ENCODE measurements at places on chromosomes 11 and 22.

DNA sequence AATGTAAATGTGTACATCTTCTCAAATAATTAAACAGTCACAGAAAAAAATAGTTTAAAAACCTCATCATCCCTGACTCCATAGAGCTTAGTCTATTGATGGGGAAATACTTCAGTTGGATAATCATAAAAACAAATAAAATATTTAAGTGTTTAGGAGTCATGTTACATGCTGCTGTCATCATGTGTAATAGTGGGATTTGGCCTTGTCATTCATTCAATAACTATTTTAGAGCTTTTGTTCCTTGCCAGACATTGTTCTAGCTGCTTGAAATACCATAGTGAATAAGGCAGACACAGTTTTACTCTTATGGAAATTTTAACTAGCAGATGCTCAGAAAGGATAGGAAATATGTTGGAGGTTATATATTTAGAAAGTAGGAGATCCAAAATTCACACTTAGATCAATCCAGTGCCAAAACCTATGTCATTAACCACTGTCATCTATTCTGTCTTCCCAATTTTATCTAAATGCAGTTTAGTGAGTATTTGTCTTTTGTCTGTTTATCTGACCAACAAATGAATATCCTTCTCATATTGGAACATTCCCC is 324.7 kb downstream of the CASP12 start:
- DNase-seq = peak; percentile 34

DNA sequence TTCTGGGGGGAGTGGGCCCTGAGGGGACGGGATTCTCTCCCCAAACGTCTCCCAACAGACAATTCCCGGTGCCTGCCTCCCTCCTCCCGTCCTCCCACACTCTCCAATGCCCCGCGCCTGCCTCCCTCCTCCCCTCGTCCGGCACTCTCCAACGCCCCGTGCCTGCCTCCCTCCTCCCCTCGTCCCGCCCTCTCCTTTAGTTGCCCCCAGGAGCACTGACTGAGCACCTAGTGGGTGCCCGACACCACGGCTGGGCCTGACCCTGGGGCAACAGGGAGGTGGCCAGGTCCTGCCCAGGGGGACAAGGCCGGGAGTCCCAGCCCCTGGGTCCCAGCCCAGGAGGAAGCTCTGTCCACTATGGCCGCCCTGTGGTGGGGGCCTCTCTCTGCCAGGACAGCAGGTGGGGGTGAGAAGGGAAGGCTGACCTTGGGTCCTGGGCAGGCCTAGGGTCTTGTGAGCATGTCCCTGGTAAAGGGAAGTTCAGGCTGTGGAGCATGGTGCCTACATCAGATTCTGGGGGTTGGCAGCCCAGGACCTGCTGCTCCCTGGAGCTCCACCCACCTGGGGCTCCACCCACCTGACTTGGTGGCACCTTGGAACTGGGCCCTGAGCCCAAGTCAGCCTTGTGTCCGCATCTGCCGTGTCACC is 942.3 kb downstream of the BRD1 start:
- no peak for DNase-seq

DNA sequence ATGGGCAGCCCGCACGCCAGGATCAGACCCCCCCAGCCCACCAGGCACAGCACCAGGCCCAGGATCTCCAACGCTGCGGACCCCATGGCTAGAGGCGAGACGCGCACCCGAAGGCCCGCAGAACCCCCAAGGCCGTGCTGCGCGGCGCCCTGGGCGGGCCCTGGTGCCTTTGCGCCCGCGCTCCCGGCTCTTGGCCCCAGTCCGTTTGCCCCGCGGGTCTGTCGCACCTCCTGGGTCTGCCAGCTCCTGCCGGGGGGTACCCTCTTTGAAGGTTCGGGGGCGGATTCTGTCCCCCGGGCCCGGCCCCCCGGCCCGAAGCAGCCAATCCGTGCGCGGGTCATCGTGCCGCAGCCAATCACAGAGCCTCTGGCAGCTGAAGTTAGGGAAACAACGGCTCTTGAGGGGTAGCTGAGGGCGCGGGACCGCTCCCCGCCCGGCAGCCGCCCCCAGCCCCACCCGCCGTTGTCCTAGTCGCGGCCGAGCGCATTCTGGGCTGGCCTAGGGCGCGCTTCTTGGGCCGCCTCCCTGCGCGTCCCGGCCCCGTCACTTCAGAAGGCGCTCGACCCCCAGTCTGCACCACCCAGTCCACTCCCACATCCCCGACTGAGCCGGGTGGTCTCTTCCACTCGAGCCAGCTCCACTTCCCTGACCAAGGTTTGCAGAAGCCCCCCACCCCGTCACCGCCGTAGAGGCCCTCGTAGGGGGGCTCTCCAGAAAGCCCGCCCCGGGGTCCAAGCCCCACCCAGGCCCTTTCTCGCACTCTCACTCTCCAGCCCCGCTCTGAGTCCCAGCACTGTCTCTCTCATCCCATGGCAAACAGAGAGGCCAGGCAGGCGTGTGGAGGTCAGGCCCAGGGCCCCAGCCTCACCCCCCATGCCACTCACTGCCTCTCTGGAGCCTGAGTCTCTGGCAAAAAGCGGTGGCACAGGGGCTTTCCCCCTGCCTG is at the start of gene CLDN5:
Gene CLDN5 (minus strand): TSS at position 241 of the 946 bp plus-strand sequence. CDS start 155 bp downstream, at position 86.
- peak; percentile 7 for DNase-seq

GRCh38 chr11:68325183-68325906 is 13.0 kb downstream of the LRP5 start:
- no peak for DNase-seq

DNA sequence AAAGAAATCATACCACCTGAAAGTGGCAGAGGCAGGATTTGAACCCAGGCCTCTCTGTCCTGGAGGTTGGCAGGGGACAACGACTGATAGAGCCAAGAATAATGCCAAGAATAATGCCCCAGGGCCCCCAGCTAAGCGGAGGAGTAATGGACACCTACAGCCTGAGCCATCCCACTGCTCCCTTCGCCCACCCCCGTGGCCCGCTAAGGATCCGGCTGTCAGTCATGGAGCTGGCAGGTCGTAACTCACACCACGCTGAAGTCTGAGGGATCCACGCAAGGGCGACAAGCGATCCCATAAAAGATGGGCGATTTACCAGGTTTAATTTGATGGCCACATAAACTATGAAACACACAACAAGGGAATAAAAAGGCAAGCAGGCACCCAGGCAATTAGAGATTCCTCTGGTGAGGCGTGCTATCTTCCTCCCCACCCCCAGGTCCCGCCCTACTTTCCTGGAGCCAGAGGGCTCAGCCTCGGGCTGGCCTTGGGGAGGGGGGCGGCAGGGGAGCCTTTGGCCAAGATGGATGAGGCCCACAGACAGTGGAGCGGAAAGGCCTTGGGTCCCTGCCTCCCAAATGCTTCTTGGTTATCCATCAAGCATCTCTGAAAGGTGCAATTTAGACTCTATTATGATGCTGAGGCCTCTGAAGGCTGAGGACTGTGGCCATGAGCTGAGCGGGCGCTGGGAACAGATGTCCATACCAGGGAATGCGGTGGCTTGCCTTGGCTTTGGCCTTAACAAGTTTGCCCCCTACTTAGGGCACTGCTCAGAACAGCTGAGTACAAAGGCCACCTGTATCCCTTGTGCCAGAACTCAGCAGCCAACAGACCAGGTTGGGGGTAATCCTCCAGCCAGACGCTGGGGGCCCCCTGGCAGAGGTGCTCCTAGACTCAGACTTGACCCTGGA is 55.2 kb downstream of the MACROD1 start:
- DNase-seq = no peak

GRCh38 chr11:91239359-91239758 is 985.3 kb upstream of the FAT3 start:
- DNase-seq = no peak

DNA sequence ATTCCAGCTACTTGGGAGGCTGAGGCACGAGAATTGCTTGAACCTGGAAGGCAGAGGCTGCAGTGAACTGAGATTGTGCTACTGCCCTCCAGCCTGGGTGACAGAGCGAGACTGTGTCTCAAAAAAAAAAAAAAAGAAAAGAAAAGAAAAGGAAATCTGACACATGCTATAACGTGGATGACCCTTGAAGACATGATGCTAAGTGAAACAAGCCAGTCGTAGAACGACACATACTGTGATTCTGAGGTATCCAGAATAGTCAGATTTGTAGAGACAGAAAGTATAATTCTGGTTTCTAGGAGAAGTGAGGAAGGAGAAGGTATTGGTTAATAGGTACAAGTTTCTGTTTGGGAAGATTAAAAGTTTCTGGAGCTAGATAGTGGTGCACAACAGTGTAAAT is 6.7 kb upstream of the APOA5 start:
- no peak for DNase-seq

DNA sequence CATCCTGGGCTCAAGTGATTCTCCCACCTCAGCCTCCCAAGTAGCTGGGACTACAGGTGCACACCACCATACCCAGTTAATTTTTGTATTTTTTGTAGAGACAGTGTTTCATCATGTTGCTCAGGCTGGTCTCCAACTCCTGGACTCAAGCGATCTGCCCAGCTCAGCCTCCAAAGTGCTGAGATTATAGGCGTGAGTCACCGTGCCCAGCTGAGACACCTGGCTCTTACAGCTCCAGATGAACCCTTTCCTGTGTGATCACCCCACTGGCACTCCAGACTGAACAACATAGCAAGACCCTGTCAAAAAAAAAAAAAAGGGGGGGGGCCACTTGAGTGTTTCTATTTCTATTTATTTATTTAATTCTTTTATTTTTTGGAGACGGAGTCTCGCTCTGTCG is 1.0 kb upstream of the ADSL start:
- peak; percentile 62 for DNase-seq

- no peak for DNase-seq
Measured at GRCh38 chr22:44625421-44625760, 76.6 kb upstream of the PRR5 start.

DNA sequence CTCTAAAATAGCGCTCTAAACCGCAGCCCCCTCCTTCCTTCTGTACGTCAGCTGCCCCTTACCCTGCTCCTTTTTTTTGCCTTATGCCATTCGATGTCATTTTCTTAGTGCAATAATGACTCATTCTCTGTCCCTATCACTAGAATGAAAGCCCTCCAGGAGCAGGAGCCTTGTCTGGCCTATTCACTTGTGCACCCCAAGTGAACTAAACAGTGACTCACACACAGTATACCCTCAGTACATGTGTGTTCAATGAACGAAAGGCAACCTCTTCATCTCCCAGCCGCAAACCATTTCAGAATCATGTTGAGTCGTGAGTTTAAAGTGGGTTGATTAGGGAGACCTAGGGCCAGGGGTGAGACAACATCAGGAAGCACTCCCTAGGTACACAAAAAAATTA is 50.7 kb upstream of the SPATA19 start:
- DNase-seq = no peak

GRCh38 chr11:125105926-125106325 is 5.5 kb downstream of the TMEM218 start:
- peak; percentile 21 for DNase-seq

GRCh38 chr11:18727479-18728236 is 1.7 kb upstream of the IGSF22 start:
- peak; percentile 15 for DNase-seq

DNA sequence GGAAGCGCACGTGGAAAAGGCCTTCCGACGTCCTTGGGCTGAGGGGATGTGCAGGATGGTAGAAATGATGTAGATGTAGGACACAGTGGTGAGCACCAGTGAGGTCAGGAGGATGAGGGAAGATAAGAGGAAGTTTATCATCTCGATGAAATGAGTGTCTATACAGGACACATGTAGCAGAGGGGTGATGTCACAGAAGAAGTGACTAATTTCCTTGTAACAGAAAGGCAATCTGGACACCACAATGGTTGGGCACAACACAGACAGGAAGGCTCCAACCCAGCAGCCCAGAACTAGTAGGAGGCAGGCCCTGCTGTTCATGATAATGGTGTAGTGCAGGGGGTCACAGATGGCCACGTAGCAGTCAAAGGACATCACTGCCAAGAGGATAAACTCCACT is 35.0 kb upstream of the OR6M1 start:
- no peak for DNase-seq

- no peak for DNase-seq
Measured at GRCh38 chr22:23752750-23753149, 1.5 kb downstream of the VPREB3 start.

GRCh38 chr22:40954113-40954512 is 2.9 kb downstream of the RBX1 start:
- no peak for DNase-seq

DNA sequence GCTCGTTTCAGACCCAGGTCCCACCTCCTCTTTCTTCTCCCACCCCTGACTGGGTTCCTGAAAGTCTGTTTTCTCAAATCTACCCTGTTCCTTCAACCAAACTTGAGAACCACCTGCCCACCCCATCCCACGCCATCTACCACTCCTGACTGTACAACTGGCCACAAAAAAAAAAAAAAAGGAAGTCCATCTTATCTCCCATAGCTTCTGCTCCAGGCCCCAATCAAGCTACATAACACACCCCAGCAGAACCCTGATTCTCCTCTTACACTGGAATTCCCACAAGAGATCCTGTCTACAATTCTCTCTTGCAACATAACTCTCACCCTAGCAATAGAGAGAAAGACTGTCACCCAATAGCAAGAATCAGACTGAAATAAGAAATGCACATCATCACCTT is 39.2 kb upstream of the CHST1 start:
- DNase-seq = no peak

DNA sequence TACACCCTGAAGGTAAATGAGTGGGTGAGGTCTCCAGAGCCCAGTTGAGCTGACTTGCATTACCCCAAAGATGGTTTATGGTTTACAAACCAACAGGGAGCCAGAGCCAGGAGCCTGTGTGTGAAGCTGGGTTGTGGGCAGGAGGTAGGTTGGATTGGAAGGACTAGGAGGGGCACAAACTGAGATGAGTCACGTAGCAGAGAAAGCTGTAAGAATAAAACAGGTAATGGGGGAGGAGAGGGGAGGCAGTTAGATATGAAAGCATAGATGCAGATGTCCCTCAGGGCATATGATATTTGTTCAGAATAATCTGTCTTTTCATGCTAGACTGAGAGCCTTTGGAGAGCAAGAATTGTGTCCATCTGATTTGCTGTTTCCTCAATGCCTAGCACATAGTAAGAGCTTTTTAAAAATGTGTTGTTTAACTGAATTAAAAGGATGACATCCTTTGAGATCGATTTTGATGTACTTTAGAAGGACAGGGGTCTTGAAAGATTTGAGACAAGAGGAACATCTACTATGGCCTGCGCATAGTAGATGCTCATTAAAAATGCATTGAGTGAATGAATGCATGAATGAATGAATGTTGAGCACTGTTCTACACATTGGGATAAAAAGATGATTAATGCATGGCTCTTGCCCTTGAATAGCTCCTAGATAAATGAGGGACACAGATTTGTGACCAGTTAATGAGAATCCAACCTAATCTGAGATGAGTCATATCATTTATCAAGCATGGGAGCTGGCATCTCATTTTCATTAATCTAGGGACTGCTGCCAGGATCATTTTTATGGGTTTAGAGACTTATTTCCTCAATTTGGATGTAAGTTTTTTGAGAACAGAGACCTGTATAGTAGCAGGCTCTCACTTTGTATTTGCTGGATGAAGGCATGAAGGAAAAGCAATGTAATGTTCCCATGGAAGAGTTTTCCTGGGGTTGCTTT is 175.8 kb upstream of the BDNF start:
- no peak for DNase-seq

- no peak for DNase-seq
Measured at GRCh38 chr22:49203091-49203858, 624.4 kb downstream of the BRD1 start.

DNA sequence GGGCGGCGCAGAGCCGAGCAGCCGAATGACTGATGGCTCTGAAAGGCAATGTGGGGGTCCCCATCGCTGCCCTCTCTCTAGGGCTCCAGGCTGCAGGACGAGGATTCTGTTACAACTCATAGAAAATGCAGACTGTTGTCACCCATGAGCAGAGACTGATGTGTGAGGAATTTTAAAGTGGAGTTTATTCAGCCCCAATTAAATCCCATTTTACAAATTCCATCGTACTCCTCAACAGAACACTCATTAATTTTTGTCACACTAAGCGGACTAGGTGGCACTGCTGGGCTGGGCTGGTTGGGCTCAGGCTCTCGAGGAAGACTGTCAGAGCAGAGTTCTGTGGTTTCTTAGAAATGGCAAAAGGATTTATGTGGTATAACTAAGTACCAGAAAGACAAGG is 102.6 kb upstream of the SPON1 start:
- no peak for DNase-seq

Measured in amniotic epithelial cell (primary cell).